ENCODE measurements at places on chromosomes 4 and X. TPM values are rescaled to one million over a fixed set of nuclear protein-coding genes. Genes with fewer than 3 reads are reported as not detected.

Gene MFAP3L
- polyA plus RNA-seq: 0.76 TPM

Gene S100G
- not detected for polyA plus RNA-seq

Gene SLC34A2
- polyA plus RNA-seq: 3.9 TPM

Gene SULT1E1
- polyA plus RNA-seq: not detected

- no peak overlapping the region for H3K4me3 ChIP-seq
- no peak overlapping the region for H3K27ac ChIP-seq
- H3K36me3 ChIP-seq: no peaks in the 10 kb centered on the region
- no peak for DNase-seq
Observed at GRCh38 chrX:9538544-9539045, 73.7 kb downstream of the TBL1X start.

DNA sequence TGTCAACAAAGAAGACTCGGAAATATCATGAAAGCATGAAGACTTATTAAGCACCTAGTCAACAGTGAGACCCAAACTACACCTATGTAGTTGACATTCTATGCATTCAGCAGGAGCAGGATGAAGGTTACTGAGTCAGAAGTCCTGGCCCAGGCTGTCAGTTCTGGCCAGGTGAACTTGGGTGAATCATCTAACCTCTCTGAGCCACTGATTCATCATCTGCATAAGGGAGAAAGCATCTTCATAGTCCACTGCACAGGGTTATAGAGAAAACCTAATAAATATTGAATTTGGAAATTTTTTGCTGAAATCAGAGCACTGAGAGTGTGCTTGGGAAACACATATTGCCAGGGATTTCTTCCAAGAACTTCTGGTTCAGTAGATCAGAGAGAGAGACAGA, 296.0 kb upstream of the SFRP2 start:
- DNase-seq: no peak
- H3K4me1 ChIP-seq: no peaks in the 10 kb centered on the region
- no peak overlapping the region for H3K27ac ChIP-seq
- H3K36me3 ChIP-seq: no peaks in the 10 kb centered on the region

DNA sequence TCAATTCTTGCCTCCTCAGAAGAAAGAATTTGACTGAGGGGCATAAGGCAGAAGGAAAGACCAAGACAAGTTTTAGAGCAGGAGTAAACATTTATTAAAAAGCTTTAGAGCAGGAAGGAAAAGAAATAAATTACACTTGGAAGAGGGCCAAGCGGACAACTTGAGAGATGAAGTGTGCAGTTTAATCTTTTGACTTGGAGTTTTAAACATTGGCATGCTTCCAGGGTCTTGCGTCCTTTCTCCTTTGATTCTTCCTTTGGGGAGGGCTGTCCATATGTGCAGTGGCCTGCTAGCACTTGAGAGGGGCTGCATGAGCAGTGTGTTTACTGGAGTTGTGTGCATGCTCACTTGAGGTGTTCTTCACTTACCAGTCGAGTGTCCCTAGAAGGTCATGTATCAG, 275.8 kb upstream of the IL1RAPL1 start:
- no peaks in the 10 kb centered on the region for H3K36me3 ChIP-seq
- H3K4me3 ChIP-seq: no peak overlapping the region

DNA sequence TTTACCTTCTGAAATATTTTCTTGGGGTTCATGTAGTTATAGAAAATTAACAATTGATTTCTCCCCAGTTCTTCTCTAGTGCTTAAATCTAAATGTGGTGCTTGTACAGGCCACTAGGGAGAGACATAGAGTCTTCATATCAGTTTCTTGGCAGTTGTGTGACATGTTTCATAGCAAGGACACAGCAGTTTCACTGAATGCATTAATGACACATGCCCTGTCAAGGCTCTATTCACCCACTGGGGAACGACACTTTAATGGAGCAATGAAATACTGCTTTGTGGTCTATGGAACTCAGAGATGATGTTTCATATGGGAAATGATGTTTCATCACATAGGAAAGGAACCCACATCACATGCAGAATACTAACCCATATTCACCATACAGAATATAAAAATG, 2.8 kb downstream of the VEGFC start:
- H3K27ac ChIP-seq: no peak overlapping the region
- H3K27me3 ChIP-seq: no peaks in the 10 kb centered on the region
- H3K4me3 ChIP-seq: no peak overlapping the region
- no peak for DNase-seq
- no peaks in the 10 kb centered on the region for H3K4me1 ChIP-seq

DNA sequence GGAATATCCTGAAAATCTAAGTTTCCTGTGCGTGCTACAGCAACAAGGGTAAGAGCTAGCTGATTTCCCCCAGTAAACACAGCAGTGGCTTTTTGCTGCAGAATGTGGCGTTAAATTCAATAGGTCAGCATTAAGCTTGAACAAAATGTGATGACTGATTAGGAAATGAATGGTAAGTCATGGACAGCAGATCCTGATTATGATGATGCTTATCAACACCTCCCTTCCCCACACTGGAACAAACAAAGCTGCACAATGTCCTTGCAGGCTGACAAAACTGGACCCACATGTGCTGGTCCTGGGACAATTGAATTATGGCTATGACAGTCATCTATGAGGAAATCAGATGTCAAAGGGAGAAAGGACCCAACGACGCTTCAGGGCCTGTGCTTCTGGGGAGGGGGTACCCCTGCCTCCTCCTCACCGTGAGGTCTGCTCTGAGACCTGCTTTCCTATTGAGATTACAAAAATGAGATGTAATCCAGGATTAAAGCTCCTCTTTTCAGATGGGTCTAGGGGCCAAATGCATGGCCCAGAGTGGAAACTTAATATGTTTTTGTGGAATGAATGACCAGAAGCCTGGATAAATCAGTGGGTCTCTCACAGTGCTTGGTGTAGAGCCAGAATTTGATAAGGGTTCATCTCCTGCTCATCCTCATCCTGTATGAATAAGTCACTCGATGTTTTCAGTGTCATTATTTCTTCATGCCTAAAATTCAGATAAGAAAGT, 32.0 kb upstream of the BOD1L1 start:
- H3K27ac ChIP-seq: no peak overlapping the region
- H3K4me1 ChIP-seq: no peaks in the 10 kb centered on the region
- DNase-seq: no peak
- no peaks in the 10 kb centered on the region for H3K36me3 ChIP-seq

DNA sequence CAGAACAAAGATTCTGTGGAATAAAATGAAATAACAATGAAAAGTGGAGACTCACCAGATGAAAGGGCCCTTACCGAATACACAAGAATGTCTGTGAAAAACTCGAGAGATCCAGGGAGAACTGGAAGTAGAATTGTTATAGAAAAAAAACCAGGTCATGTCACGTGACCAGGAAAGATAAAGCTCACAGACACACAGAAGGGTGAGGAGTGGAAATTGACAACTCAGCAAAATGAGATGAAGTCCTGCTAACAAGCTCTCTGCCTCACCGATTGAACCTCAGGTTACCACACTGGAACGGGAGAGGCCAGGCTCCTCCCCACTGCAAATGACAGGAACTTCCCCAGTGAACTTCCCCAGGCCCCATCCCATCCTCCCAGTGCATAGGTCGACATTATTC, 1618.0 kb upstream of the PCDH10 start:
- H3K27me3 ChIP-seq: no peaks in the 10 kb centered on the region
- no peak overlapping the region for H3K27ac ChIP-seq
- DNase-seq: no peak
- no peaks in the 10 kb centered on the region for H3K4me1 ChIP-seq
- H3K36me3 ChIP-seq: no peaks in the 10 kb centered on the region

DNA sequence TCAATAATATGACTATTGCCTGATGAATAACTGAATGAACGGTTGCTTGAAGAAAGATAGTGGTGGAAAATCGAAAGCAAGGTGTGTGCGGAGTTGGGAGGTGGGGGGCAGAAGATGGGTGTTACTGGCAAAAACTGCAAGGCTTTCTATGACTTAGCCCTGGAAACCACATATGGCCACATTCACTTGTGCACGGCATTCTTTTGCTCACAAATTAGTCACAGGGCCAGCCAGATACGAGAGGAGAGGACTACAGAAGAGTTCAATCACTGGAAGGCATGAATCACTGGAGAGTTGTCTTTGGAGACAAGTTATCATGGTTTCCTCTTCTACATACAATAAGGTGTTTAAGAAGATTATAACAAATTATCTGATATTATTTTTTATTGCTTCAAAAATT, 626.5 kb upstream of the CPEB2 start:
- no peaks in the 10 kb centered on the region for H3K27me3 ChIP-seq
- H3K4me3 ChIP-seq: no peak overlapping the region
- no peak for DNase-seq
- no peak overlapping the region for H3K27ac ChIP-seq

GRCh38 chrX:136028383-136028984, 43.2 kb downstream of the SLC9A6 start:
- H3K36me3 ChIP-seq: no peaks in the 10 kb centered on the region
- DNase-seq: no peak
- H3K4me3 ChIP-seq: no peak overlapping the region

DNA sequence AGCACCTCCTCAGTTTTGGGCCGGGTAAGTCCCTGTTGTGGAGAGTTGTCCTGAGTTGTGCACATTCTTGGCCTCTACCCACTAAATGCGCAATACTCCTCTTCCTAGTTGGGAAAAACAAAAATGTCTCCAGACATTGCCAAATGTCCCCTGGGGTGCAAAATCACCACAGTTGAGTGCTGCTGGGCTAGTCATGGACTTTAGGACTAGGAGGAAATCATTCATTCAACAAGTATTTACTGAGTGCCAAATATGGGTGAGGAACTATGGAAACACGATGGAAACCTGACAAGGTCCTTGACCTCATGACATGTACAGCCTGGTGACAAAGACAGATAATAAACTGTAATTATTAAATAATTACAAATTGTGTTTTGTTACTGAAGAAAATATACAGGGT, 71.6 kb downstream of the STX18 start:
- DNase-seq: no peak
- no peaks in the 10 kb centered on the region for H3K36me3 ChIP-seq
- H3K27me3 ChIP-seq: no peaks in the 10 kb centered on the region
- H3K4me1 ChIP-seq: peaks cover 7% of the 10 kb centered on the region
- H3K4me3 ChIP-seq: no peak overlapping the region

- H3K27me3 ChIP-seq: no peaks in the 10 kb centered on the region
- H3K36me3 ChIP-seq: no peaks in the 10 kb centered on the region
- no peak overlapping the region for H3K27ac ChIP-seq
- H3K4me1 ChIP-seq: no peaks in the 10 kb centered on the region
- no peak for DNase-seq
Observed at GRCh38 chrX:22203186-22203585, 69.5 kb upstream of the CBLL2 start.

GRCh38 chr4:38724475-38724808, 58.3 kb downstream of the TLR10 start:
- no peak for DNase-seq
- no peaks in the 10 kb centered on the region for H3K27me3 ChIP-seq
- no peak overlapping the region for H3K4me3 ChIP-seq
- no peaks in the 10 kb centered on the region for H3K4me1 ChIP-seq
- no peak overlapping the region for H3K27ac ChIP-seq
- no peaks in the 10 kb centered on the region for H3K36me3 ChIP-seq

- H3K36me3 ChIP-seq: no peaks in the 10 kb centered on the region
- H3K4me1 ChIP-seq: no peaks in the 10 kb centered on the region
- H3K4me3 ChIP-seq: no peak overlapping the region
- no peak for DNase-seq
- H3K27me3 ChIP-seq: no peaks in the 10 kb centered on the region
Observed at GRCh38 chr4:154998284-154998683, 210.2 kb upstream of the NPY2R start.

DNA sequence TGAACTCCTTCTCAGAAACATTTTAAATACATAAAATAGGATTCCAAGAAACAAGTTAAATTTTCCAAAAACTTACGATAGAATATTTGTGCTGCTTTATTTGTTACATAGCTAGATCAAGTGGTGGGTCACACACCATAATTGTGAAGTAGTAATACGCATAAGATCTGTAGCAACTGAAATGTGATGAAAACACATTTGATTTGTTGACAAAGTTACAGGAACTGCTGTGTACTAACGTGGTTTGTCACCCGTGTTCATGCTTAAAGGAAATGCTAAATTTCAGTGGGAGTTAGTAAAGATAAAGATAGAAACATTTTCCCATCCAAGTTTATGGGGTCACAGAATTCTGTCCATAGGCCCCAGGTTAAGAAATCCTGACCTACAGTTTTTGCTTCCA, 34.1 kb upstream of the PHEX start:
- no peak overlapping the region for H3K27ac ChIP-seq
- H3K36me3 ChIP-seq: no peaks in the 10 kb centered on the region
- H3K27me3 ChIP-seq: no peaks in the 10 kb centered on the region
- DNase-seq: no peak

DNA sequence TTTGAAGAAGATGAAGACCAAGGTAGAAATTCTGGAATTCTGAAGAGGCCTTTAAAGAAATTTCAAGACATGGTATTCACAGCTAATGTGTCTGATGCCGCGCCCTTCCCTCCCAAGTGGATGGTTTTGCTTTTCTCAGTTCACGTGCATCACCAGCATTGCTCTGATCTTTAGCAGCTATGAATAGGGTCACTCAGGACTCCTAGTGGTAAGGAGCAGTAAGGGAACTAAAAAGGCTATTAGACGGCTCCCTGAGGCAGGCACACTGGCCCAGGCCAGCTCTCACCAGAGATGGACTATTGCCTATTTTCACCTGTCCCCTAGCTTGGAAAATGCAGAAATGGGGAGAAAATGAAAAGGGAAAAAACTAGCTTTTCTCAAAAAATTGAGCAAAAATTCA, 447.5 kb upstream of the RASGEF1B start:
- H3K4me1 ChIP-seq: no peaks in the 10 kb centered on the region
- DNase-seq: no peak
- no peaks in the 10 kb centered on the region for H3K36me3 ChIP-seq

DNA sequence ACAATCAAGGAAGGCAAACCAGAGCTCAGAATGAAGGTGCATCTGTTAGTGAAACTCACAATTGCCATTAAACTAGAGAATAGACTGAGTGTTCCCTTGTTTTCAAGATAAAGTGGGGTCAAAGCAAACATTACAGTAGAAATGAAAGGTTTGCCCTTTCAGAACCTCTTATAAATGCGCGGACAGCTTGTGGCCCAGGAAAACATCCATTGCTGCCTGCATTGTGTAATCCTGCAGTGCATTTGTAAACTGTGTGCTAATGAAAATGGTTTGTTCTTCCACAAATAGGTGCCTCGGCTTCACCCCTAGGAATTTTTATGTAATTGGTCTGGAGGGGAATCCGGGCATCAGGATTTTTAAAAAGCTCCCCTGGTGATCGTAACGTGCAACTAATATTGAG, 62.8 kb downstream of the SNX25 start:
- H3K36me3 ChIP-seq: peaks cover 6% of the 10 kb centered on the region
- no peak overlapping the region for H3K27ac ChIP-seq
- DNase-seq: no peak
- H3K4me1 ChIP-seq: no peaks in the 10 kb centered on the region
- no peak overlapping the region for H3K4me3 ChIP-seq
- no peaks in the 10 kb centered on the region for H3K27me3 ChIP-seq

GRCh38 chr4:126748736-126749135, 884.0 kb upstream of the INTU start:
- H3K36me3 ChIP-seq: no peaks in the 10 kb centered on the region
- H3K27me3 ChIP-seq: no peaks in the 10 kb centered on the region

DNA sequence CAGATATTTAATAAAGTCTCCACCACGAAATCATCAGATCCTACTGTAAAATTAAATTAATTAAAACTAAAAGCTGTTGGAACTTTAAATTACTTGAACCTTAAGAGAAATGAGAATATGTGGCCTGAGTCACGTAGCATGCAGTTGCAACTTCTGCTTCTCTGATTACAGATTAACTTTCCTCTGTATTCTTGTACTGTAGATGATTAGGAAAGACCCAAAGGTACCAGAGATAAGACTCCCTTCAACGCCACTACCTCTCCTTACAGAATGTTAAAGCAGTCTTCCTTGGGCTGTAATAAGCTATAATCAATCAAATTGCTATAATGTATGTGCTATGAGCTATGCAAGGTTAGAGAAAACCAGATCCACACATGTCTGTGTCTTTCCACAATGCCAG, 47.9 kb downstream of the FAM13A start:
- H3K27ac ChIP-seq: peak overlapping the region; percentile 71
- no peaks in the 10 kb centered on the region for H3K27me3 ChIP-seq
- H3K4me1 ChIP-seq: peaks cover 9% of the 10 kb centered on the region
- no peaks in the 10 kb centered on the region for H3K36me3 ChIP-seq
